Activated T-cell treated with anti-CD3 and anti-CD28 coated beads for 4 hours (primary cell): ENCODE measurements at places on chromosomes 7 and 10.

GRCh38 chr10:3258394-3258793 is 85.8 kb upstream of the PITRM1 start:
- DNase-seq = no peak

DNA sequence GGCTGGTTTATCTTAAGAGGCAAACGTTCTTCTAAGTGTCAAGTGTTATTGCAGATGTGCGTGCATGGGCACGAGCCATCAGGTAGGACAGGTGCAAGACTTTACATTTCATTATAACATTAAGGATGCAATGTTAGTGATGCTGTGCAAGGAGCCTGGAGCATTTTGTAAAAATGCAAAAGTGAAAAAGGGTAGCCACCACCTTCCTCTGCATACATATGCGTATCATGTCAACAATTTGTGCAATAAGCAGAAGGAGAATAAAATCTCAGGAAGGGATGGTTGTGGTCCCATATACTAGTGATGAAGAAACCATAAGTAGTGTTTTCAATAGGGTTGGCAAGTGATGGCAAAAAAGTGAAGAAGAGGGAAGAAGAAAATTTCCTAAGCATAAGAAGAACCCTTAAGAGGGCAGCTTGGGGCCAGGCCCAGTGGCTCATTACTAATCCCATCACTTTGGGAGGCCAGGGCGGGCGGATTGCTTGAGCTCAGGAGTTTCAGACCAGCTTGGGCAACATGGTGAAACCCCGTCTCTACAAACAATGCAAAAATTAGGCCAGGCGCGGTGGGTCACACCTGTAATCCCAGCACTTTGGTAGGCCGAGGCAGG is 7.5 kb downstream of the PIK3AP1 start:
- DNase-seq = no peak

DNA sequence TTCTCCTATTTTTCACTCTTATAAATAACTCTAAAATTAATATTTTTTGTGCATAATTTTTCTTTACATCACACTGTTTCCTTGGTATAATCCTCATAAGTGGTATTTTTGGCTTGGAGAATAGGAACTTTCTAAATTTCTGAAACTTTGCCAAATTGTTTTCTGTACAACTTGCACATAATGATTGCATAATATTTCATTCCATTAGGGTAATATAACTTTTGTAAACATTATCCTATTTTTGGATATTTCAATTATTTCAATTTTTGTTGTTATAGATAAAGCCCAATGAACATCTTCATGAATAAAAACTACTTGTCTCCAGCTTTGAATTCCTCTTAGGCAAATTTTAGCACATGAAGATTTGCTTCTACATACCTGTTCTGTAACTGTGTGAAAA is 135.9 kb downstream of the ELAPOR2 start:
- DNase-seq = no peak

DNA sequence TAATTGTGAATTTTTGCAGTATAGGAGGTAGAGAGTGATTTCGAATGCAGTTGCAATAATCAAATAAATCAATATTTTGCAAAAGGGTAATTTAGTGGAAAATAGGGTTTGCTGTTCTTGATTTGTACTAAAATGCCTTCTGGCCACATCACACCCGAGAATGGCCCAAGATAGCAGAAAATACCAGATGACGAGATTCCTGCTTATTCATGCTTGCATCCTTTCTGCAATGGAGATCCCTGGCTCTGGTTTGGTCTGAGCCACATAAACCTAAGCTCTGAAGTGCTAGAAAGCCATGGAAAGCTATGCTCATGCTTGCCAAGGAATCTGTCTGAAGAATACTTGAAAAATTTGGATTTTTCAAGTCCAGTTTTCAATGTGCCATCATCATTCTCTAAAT is 634.2 kb upstream of the COBL start:
- no peak for DNase-seq
